Endothelial cell of umbilical vein (primary cell): ENCODE measurements at places on chromosomes 13 and 19. TPM values are rescaled to one million over a fixed set of nuclear protein-coding genes. Genes with fewer than 3 reads are reported as not detected.

GRCh38 chr19:54561840-54562239 is 11.8 kb upstream of the LILRA2 start:
- H3K27ac ChIP-seq = no peak overlapping the region
- H3K4me3 ChIP-seq = no peak overlapping the region
- H3K4me1 ChIP-seq = no peaks in the 10 kb centered on the region
- H3K36me3 ChIP-seq = no peaks in the 10 kb centered on the region
- no peaks in the 10 kb centered on the region for H3K27me3 ChIP-seq

- H3K4me3 ChIP-seq = no peak overlapping the region
- DNase-seq = no peak
- no peaks in the 10 kb centered on the region for H3K4me1 ChIP-seq
These were observed 108.5 kb upstream of the TDRD3 start for GRCh38 chr13:60288569-60288968.

- H3K4me1 ChIP-seq = peaks cover 27% of the 10 kb centered on the region
- H3K27ac ChIP-seq = no peak overlapping the region
- no peaks in the 10 kb centered on the region for H3K36me3 ChIP-seq
- no peaks in the 10 kb centered on the region for H3K27me3 ChIP-seq
- DNase-seq = peak; percentile 44
These were observed 41.6 kb downstream of the NDFIP2 start for GRCh38 chr13:79522583-79522982.

SCGB2B2 gene
- 0.12 and 0.49 TPM in 2 replicates for total RNA-seq

DNA sequence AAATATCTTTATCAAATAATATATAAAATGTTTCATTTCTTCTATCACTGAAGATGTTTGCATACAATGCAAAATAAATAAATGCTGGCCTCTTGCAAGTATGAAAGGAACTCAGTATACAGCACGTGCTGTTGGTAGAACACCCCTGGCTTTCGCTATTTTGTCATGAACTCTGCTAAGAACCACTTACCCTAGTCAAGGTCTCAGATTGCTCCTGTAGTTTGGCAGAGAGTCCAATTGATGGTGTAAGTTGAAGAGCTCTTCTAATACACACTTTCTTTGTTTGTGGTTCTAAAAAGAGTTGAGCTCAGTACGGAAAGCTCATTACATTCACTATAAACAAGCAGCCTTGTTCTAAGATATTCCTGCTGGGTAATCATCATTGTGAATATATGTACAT is 1258.9 kb downstream of the EFNB2 start:
- no peaks in the 10 kb centered on the region for H3K36me3 ChIP-seq
- no peaks in the 10 kb centered on the region for H3K27me3 ChIP-seq
- DNase-seq = no peak
- H3K27ac ChIP-seq = no peak overlapping the region
- no peak overlapping the region for H3K4me3 ChIP-seq
- H3K4me1 ChIP-seq = no peaks in the 10 kb centered on the region
